Omental fat pad (tissue), 4 donors: ENCODE measurements at places on chromosomes 2 and 18. TPM values are rescaled to one million over a fixed set of nuclear protein-coding genes. Genes with fewer than 3 reads are reported as not detected.
A peak's percentile ranks its signal among the peaks of the same experiment; 100 is the strongest.

DNA sequence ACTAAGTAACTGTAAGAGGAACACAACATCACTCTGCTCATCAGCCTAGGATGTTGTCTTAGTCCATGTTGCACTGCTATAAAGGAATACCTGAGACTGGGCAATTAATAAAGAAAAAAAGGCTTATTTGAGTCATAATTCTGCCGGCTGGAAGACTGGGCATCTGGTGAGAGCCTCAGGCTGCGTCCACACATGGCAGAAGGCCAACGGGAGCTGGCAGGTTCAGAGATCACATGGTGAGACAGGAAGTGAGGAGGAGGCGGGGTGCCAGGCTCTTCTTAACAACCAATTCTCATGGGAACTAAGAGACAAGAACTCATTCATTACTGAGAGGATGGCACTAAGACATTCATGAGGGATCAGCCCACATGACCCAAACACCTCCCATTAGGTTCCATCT, 46.8 kb downstream of the EPG5 start:
- peak; percentile 44 for DNase-seq

GRCh38 chr2:39595116-39595515, 70.6 kb upstream of the TMEM178A start:
- no peak for DNase-seq

- DNase-seq: no peak
Observed at GRCh38 chr2:190216829-190217228, 102.8 kb downstream of the HIBCH start.

DNA sequence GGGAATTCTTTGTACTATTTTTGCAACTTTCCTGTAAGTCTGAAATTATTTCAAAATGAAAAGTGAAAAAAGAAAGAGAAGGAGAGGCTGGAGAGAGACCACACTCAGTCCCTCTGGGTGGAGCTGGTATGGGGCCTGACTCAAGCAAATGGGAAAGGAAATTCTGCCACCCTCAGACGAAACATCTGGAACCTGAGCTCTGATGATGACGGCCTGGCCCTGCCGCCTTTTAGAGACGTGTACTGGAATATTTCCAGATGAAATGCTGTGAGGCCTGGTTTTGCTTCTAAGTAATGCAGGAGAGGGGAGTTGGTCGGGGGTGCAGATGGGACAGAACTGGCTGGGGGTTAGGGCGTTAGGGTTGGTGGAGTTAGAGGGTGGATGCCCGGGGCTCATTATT, 57.4 kb upstream of the GLI2 start:
- no peak for DNase-seq

- no peak for DNase-seq
Observed at GRCh38 chr2:55922291-55922907, 1.2 kb downstream of the EFEMP1 start.

- DNase-seq: no peak
Observed at GRCh38 chr2:71615767-71616730, 162.7 kb downstream of the DYSF start.

DNA sequence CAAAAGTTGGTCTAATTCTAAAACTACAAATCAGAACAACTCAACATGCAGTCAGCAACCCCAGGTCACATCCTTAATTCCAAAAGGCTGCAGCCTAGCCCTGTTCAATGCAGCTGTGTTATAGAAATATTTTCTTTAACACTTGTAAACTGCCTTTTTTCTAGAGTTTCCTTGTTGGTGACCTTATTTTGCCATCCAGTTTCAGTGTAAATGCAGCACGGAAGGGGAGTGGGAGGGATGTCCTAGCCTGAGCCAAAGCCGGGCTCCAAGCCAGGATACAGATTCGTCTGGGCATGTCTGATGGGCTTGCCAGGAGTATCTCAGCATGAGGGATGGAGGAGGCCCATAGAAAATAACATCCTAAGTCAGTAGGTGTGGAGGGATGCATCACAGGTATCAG, 17.7 kb upstream of the SP3 start:
- no peak for DNase-seq

- DNase-seq: no peak
Observed at GRCh38 chr2:136206613-136207012, 88.7 kb upstream of the CXCR4 start.

GRCh38 chr18:48955830-48956261, 5.1 kb upstream of the SMAD7 start:
- DNase-seq: no peak

- DNase-seq: no peak
Observed at GRCh38 chr18:74896390-74896991, 298.8 kb downstream of the ZNF407 start.

Gene MC4R
- total RNA-seq: not detected

Gene CHRND
- not detected for total RNA-seq
